Stimulated activated CD4-positive, alpha-beta T cell treated with anti-CD3 and anti-CD28 coated beads, Interleukin-1b, Interleukin-23, amount 100 ng/mL, for 48 hours (primary cell): ENCODE measurements at places on chromosomes 12 and 14.

- peak; percentile 83 for DNase-seq
Measured at GRCh38 chr12:9651265-9651729, 18.2 kb upstream of the CLEC2D start.

DNA sequence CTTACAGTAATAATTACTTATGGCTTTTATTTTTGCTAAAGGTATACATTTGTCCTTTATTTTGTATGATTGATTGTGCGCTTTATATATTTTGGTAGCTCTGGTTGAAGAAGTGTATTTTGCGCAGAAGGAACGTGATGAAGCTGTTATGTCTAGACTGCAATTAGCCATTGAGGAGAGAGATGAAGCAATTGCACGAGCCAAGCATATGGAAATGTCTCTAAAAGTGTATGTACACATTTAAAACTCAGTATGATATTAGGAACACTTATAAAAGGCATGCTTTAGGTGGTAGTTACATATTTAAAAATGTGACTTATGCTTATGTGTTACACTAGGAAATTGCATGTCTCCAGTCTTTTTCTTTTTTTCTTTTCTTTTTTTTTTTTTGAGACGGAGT, 87.5 kb downstream of the MIPOL1 start:
- DNase-seq = no peak

- DNase-seq = no peak
Measured at GRCh38 chr14:79861111-79861510, 350.2 kb downstream of the DIO2 start.

DNA sequence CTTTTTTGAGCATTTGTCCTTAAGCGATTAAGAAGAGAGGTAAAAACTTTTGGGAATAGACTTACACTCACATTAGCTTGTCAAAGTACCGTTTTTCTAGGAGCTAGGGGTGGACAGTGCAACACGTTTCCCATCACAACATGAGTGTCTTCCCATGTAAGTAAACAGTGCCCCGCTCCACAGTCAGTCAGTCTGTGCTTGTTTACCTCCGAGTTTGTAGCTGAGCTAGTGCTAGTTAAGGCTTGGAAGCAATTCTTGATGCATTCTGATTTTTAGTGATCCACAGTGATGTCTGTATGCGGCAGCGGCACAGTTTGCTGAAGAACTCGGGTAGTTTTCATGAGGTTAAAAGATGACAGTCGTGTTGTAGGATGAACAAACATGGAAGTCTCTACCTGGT, 941 bp downstream of the ZDHHC17 start:
- no peak for DNase-seq

DNA sequence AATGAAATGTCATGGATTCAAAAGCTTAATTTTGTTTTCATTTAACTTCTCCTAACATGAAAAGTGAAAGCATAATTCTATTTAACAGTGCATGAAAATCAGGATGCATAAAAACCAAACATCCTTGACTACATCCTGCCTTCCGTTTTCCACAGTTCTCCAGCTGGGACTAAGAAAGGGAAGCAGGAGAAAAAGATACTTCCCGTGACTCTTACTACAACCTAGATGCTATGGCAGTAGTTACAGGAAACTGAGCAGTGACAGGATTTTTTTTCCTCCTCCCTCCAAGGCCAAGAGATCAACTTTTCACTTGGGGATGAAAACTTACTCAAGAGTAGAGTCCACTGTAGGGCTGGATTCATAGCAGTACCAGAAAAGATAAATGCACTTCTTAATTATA, 2.6 kb downstream of the EXOC5 start:
- DNase-seq = no peak
